ENCODE measurements at places on chromosomes 1 and 21.

DNA sequence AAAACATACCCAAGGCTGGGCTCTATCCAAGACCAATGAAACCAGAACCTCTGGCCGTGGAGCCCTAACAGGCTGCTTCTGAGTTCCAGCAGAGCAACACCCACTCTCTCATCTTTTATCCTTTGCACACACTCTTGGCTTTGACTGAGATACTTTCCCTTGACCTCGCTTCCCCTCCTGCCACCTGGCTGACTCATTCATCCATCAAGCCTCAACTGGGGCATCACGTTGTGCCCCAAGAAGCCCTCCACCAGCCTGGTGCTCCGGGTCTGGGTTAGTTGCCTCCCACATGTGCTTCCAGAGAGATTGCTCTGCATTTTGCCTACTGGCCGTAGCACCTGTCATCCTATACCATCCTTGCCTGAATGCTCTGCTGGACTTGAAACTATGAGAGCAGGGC, 34.5 kb upstream of the SERBP1 start:
- DNase-seq, result no peak

GRCh38 chr1:26353976-26354820, at the start of gene CRYBG2:
CRYBG2 (minus strand) TSS chr1:26354130; CDS start chr1:26346657, 7,473 bp downstream.
- no peak for DNase-seq

GRCh38 chr1:8716238-8716637, 101.2 kb downstream of the RERE start:
- DNase-seq, result no peak

DNA sequence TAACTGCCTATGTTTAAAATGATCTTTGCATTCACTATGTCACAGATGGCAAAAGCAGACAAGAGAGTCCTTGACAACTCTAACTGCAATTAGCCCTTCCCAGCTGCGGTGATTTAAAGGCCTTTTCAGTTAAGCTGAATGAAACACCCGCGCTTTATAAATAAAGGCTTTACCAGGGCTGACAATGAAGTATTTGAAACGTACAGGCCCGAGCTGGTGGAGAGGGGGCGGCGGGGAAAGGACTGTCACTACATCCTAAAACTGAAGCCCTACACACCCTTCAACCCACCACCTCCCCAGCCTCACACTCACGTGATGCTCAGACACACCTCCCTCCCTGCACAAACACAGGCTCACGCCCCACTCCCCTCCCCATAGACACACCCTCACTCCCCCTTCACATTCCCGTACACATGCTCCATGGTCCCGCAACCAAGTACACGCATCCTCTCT, 45.5 kb downstream of the GRIK3 start:
- no peak for DNase-seq

GRCh38 chr1:7747605-7748004, 23.5 kb upstream of the VAMP3 start:
- no peak for DNase-seq

GRCh38 chr1:5110508-5110907, 456.1 kb downstream of the AJAP1 start:
- DNase-seq, result no peak

DNA sequence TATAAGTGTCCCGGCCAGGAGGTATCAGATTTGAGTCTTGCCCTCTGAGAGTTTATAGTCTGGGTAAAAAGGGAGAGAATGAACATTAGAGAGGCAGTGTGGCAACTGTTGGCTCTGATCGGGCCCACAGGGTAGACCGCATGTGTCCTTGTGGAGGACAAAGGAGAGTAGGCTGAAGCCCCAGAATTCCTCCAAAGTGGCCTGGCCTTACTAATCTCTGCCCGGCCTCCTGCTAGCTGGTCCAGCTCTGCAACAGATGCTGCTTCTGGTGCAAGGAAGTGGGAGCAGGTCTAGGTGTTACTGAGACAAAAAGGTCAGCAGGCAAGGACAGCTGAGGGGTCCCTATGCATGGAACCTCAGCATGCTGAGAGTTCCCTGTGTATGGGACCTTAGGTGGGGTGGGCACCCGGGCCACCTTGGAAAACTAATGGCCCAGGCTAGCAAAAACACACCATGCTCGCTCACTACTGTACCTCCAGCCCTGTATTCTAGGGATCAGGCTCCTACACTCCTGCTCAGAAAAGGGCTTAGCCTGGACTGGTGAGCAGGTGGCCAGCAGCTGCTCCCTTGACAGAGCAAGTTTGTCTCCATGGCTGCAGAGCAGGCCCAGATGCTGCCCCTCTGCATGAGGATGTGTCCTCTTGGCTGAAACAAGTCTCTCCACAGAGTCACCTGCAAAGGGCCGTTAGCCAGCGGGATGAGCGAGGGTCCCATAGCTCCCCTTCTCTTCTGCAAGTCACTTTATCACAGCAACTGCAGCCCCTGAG, 30.3 kb upstream of the RGS16 start:
- no peak for DNase-seq

- DNase-seq, result no peak
Observed at GRCh38 chr1:153220606-153221303, 3.4 kb downstream of the PRR9 start.

GRCh38 chr1:180415236-180415848, 87.0 kb downstream of the ACBD6 start:
- no peak for DNase-seq

DNA sequence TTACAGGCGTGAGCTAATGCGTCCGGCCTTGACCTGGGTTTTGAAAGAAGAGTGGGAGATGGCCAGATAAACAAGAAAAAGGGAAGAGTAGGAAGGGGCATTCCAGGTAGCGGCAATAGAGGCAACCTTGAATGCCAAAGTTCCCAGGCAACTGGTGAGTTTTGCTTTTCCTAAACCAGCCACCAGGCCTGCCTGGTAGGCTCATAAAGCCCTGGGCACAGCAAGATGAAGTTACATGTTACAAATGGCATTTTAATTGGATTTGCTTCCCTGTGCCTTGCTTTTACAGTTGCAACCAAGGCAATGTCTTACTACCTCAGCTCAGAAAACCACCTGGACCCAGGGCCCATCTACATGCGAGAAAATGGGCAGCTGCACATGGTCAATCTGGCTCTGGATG, 5.5 kb downstream of the LRRC42 start:
- DNase-seq, result no peak

All from activated CD4-positive, alpha-beta T cell treated with anti-CD3 and anti-CD28 coated beads for 48 hours (primary cell).